ENCODE measurements at places on chromosomes 7 and 10.

DNA sequence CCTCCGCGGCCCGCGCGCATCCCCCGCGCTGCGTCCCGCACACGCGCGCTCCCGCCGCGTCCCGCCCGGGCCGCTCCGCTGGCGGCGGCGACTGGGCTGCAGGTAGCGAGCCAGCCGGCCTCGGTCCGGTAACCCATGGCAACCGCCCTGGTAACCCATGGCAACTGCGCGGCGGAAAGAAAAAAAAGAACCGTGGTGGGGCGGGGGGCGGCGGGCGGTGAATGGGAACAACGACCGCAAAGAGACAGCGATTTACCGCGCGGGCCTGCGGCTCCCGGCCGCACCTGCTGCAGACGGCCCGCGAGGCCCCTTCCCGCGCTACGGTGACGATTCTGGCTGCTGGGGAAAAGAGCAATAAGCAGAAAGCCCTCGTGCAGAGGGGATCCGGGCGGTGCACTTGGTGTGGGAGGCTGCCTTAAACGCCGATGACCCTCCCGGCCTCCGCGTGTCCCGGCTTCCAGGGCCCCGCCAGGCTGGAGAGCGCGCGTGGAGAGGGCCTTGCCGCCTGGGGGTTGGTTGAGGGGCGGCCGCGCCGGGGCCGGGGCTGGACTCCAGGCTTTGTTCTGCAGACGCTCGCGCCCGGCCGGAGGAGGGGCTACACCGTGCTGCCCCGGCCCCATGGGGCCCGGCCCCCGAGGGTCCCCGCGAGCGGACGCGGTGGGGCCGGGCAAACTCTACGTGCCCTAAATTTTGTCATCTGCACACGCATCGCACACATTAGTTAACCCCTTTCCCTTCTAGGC lies 84.7 kb downstream of the SNX10 start:
- DNase-seq: peak; percentile 38

- no peak for DNase-seq
Measured at GRCh38 chr7:133320891-133321290, 68.0 kb downstream of the EXOC4 start.

DNA sequence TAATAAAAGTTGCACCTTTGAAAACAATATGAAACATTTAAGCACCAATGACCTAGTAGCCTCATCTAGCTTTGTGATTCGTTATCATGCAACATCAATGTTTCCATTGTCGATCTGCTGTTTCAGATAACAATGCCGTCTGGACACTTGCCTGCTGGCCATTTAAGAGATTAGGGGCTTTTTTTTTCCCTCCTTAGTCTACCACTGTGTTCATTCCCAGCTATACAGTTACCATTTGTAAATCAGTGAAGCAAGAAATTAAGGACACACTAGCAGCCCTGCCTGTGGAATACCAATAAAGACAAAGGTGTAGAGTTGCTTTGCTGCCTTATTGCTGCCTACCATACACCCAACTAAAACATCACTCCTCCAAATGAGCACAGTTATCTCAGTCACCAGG lies 37.6 kb upstream of the MYO3A start:
- no peak for DNase-seq

- no peak for DNase-seq
Measured at GRCh38 chr10:21421016-21421415, 104.5 kb downstream of the SKIDA1 start.

DNA sequence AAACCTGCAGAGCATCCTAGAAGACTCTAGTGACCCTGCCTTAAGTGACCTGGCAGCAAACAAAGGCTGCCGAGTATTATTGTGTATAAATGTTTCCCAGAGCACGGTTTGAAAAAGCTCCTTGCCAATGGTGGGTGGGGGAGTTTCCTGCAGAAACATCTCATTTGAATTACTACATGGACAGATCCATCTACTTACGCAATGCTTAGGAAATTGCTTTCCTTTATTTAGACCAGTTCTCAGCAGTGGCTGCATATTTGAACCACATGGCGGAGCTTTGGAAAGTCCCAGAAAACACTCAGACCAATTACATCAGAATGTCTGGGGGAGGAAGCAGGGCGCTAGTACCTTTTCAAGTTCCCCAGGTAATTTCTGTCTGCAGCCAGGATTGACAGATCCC lies 560.9 kb downstream of the SDK1 start:
- DNase-seq: no peak

DNA sequence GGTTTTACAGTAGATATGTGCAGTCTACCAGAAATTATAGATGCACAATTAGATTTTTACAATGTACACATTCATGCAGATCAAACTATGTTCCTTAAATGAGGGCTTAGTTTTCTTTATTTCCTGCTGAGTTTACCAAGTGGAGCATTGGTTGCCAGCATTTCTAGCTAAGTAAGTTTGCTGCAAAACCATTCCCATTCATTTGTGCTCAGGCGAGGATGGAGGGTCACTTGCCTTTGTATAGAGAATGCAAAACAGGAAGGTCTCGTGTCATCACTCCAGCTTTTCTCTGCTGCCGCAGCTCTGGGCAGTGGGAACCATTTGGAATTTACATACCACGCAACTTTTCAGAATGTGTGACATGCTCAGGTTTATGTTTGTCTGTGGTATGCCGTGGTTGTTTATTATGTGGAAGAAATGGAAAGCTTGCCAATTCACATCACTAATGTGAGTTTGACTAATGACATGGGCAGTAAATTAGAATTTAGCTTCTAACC lies 198.6 kb downstream of the TRIL start:
- no peak for DNase-seq

DNA sequence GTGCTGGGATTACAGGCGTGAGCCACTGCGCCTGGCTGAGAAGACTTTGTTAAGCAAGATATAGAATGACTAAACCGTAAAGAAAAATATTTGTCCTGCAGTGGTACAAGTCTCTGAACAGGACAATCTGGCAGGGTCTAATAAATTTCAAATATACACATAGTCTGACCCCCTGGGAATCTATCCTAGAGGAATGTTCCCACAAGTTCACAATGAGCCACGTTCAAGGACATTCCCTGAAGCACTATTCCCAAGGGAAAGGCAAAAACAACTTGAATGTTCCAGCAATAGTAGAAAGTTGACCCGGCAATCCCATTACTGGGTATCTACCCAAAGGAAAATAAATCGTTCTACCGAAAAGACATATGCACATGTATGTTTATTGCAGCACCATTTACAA lies 82.0 kb downstream of the HIP1 start:
- DNase-seq: no peak

DNA sequence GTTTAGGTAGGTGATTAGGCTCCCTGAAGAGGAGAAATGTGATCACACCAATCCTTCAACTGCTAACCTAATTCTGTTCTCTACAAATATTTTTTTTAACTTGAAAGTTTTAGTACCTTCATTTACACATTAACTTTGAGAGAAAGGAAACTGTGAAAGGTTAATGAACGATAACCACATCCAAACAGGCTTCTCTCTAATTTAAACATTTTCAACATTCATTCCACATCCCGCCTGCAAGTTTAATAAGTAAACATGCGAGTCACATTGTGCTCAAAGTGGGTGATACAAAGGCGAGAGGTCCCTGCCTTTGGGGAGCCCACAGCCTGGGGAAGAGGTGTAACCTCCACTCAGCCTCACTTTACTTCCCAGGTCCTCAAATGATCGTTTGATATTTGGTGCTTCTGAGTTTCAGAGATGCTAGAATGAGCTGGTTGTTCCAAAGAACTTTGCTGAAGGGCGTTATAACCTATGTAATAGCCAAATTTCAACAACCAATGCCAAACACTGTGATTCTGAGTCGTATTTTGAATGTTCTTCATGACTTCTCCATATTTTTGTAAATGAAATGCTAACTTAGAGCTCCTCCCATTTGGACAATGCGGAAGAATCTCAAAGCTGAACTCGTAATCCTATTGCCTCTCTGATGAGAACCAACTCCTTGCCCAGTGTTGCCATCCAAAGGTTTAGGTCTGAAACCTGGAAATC lies 47.5 kb downstream of the DENND2A start:
- no peak for DNase-seq

All from CD4-positive, alpha-beta T cell treated with Interleukin-10 for 1 hour (primary cell).